ENCODE measurements at places on chromosomes 7 and 10. TPM values are rescaled to one million over a fixed set of nuclear protein-coding genes. Genes with fewer than 3 reads are reported as not detected.

DNA sequence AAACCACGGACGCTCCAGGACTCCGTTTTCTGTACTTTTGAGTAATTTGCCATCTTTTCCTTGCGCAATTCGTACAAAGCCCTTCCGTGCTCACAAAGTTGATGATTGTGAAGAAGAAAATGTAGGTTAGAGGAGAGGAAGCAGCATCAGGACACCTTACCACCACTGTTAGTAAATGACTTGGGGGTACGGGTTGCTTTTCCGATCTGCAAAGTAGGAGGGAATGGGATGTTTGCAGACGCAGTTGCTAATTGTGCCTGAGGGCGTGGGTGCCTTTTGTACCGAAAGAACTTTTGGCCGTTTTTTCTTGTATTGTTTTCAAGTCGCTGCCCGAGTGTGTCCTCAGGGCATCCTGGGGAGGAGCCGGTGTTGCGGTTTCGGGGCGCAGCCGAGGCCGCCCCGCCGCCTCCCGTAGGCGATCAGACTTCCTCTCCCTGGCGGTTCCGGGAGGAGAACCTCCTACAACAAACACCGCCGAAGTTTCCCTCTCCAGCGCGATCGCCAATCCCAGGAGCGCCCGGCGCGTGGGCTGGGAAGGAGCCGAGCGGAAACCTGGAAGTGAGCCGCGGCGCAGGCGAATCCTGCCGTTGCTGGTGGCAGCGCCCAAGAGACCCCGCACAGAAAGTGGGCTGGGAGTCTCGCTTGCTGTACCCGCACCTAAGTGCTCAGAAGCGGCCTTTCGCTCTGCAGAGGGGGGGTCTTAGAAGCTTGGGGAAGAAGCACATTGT, 1.0 kb downstream of the PRR15 start:
- DNase-seq = no peak

DNA sequence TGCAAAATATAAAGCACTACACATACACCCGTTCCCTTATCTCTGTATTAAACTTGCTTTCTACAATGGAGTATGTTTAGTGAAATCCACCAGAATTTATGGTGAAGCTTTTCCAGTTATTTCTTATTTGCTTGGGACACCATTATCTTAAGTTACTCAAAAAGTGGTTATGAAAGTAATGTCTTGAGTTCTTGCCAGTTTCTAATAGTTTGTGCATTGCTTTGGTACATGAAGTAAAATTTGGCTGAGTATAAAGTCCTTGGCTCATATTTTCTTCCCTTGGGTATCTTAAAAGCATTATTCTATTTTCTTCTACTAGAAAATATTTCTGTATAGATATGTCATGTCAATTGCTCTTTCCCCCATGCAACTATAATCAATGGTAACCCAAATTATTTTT, 85.2 kb downstream of the POLR1F start:
- no peak for DNase-seq

- no peak for DNase-seq
Measured at GRCh38 chr7:2008101-2008935, 224.4 kb downstream of the MAD1L1 start.

GRCh38 chr10:124025660-124026588, 67.5 kb downstream of the CHST15 start:
- DNase-seq = no peak

DNA sequence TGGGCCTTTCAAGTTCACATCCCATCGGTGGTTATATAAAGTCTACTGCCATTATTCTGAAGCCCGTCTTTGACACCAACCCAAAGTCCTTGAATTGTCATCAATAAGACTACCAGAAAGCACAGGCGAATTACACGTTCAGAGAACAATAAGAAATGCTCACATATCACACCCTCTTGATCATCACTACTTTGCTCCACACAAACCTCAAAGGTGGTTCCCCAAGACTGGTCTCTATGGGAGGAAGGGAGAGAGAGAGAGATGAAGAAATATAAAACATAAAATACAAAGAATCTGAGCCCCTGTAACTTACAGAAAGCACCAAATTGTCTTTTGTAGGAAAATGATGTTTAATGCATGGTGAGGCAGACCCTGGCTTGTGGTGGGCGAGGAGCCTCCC, 4.4 kb downstream of the HIPK2 start:
- DNase-seq = no peak

- no peak for DNase-seq
Measured at GRCh38 chr7:155258226-155258560, 39.5 kb upstream of the INSIG1 start.

GRCh38 chr7:99005776-99006175, 127.4 kb downstream of the TRRAP start:
- DNase-seq = no peak

DNA sequence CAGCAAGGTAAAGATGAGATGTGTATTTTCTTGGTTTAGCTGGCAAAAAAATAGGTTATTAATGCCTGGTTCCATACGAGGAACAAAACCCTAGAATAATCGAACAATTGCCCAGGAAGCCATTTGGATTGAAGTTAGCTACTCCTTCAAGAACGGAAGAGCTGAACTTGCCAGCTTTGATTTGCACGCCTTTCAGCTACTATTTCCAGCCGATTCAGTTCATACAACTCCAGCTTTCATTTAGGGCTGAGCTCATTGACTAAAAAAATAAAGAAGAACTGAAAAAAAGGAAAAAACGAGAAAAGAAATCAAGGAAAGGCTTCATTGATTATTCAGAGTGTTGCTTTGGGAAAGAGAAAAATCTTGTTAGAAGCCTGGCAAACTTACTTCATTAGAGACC, 60.4 kb downstream of the PTN start:
- DNase-seq = no peak

DNA sequence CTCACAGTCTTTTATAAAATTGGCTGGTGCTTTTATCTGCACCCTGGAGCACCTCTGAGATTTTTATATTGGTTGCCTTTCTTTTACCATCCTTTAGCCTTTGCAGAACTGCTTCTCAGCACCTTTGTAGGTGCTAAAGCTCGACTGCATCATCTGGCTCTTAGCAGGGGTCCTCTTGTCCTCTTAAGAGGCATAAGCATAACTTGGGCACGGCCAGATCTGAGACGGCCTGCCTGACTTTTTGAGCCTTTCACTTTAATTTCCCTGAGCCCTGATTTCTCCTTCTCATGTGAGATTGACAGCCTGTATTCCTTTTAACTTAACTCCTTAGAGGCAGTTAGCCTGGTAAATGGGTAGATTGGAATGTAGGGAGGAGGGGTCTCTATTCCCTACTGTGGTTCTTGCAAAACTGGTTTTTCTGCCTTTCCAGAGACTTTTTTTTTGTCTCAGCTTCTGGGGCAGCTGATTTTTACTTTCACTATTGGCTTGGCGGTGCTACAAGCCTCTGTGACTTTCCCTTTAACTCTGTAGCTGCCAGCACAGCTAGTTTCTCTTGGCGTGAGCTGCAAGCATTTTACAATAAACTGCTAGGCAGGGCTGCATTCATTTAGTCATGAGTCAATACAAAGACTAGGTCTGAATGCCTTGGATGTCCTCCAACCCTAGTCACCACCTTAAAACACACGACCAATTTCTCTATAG, 24.0 kb downstream of the ZPBP start:
- DNase-seq = no peak

Gene LEP
- polyA plus RNA-seq = 0.16 TPM
